ENCODE measurements at places on chromosomes 16 and 17.

GRCh38 chr16:47061204-47061603, 82.5 kb downstream of the NETO2 start:
- DNase-seq = no peak

DNA sequence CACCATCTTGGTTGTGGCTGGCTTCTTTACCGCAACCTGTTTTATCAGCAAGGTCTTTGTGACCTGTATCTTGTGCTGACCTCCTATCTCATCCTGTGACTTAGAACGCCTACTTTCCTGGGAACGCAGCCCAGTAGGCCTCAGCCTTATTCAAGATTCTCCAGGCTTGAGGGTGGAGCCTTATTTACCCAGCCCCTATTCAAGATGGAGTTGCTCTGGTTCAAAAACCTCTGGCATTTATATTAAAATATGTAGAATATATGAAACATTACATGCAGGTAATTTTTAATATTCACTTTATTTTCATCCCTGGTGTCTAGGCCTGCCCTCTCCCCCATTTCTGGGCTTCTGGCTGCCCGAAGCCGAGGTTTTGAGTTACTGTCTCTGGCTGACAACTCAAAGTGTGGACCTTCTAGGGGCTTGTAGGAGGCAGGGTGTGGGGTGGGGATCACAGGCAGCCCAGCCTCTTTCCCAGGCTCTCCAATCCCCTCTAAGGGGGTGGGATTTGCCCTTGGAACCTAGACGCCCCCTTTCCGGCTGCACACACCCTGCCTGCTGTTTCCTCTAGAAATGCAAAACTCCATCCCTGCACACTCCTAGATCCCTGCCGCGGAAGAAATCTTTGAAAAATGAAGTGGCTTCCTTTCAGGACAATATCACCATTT, 152.0 kb downstream of the KCNJ12 start:
- DNase-seq = no peak

GRCh38 chr16:4051591-4051990, 64.7 kb downstream of the ADCY9 start:
- DNase-seq = no peak

GRCh38 chr17:82120148-82120547, 22.1 kb upstream of the FASN start:
- no peak for DNase-seq

DNA sequence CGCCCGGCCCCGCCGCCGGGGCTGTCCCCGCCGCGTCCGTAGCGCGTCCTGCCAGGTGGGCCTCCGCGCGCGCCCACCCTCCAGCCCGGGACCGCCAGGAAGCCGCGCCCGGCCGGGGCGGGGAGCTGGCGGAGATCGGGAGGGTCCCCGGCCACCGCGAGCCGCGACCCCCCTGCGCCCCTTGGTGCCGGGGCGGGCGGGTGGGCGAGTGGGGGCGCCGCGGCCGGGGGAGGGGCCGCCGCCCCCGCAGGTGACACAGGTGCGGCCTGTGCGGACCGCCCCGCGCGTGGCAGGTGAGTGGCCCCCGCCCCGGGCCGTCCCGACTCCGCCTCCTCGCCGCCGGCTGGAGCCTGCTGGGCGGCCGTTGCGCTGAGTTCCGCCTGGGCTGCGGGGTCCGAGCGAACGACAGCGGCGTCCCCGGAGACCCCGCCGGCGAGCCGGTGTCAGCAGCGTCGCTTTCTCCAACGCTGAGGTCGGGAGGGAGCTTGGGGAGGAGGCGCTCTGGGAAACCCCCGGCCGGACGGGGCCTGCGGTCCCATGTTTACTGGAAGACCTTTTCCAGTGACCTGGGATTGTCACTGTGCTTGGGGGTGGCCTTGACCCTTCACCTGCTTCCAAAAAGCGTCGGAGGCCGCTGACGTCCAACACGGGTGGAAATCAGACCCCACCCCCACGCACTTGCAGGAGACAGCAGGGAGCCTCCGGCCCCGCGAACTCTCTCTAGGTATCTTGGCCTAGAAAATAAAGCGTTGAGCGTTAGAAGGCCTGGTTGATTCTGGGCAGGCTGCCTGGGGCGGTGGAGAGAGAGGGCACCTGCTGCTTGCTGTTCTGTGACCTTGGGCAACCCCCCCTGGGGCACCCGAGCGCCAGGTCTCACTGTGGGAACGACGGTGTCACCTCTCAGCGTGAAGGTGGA, 542 bp downstream of the KLHL36 start:
- DNase-seq = peak; percentile 93

- DNase-seq = peak; percentile 83
Measured at GRCh38 chr17:32006957-32007462, at the start of gene LRRC37B. Gene LRRC37B (plus strand): TSS chr17:32007383. CDS start chr17:32021393, 14,010 bp downstream.

GRCh38 chr16:87133112-87133850, 183.9 kb downstream of the C16orf95 start:
- no peak for DNase-seq

GRCh38 chr16:54938212-54939028, 7.8 kb downstream of the IRX5 start:
- DNase-seq = no peak

DNA sequence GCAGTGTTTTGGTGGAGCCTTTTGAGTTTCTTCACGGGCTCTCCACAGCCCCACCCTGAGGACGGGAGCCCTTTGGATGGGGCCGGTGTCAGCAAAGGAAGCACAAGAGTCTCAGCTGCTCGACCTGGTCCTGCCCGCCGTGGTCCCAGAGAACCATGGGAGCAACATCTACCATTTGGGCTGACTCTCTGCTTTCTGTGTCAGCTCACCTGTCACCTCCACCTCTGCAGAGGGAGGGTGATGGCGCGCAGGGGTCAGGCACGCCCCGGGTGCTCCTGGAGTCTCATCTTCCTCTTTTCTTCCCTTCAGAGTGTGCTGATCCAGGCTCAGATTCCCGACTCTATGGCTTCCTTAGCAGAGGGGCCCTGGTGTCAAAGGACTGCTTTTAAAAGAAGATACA, 171.7 kb downstream of the LAT start:
- no peak for DNase-seq

DNA sequence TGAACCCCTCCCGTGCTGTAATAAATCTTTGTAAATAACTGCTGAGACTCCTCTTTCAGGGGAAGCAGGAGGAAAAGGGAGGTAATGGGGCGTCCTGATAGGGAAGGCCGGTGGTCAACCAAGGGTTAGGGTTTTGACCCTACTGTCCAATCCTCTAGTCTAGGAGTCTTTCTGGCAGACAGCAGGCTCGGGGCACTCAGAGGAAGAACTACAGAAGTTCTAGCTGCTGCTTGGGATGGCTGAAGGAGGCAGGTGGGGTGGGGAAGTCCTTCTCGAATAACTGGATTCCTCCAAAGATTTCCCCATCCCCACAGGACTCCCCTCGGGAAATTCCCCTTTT, 387 bp upstream of the STARD3 start:
- DNase-seq = no peak

- no peak for DNase-seq
Measured at GRCh38 chr17:28182559-28182958, 136.4 kb upstream of the TMEM97 start.

DNA sequence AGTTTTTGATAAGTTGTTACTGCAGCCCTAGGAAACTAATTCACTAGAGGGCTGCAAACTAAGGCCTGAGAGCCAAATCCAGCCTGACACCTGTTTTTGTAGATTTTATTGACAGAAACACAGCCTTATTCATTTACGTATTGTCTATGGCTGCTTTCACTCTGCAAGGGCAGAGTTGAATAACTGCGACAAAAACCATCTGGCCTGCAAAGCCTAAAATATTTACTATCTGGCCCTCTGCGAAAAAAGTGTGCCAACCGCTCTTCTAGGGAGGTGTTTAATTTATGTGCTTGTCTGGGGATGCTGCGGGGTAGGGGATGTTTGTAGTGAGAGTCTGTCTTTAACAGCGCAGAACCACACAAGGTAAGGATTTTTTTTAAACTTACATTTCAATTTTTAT, 165.0 kb upstream of the RBFOX1 start:
- DNase-seq = no peak

DNA sequence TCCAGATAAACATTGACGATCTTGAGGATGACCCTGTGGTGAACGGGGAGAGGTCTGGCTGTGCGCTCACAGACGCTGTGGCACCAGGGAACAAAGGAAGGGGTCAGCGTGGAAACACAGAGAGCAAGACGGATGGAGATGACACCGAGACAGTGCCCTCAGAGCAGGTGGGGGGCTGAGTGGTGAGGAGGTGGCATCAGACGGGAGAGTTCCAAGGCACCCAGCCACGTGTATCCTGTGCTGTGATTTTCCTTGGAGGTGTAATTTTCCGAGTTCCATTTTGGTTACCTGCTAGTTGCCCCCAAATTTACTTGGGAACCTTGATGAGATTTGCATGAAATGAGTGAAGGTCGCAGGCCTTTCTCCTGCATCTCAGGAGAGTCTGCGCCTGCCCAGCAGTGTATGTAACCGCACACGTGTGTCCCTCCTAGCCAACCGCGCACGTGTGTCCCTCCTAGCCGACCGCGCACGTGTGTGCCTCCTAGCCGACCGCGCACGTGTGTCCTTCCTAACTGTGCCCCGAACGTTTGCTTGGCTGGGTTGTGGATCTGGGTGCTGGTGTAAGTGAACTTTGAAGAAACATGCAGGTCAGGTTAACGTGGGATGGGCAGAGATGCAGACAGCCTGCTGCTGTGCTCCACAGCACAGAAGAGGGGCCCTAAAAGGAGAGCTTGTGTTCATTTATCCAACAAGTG, 10.1 kb downstream of the TCF25 start:
- DNase-seq = no peak

GRCh38 chr16:62974424-62974823, 938.2 kb upstream of the CDH8 start:
- no peak for DNase-seq

- no peak for DNase-seq
Measured at GRCh38 chr17:17467720-17468119, 9.1 kb upstream of the MED9 start.

DNA sequence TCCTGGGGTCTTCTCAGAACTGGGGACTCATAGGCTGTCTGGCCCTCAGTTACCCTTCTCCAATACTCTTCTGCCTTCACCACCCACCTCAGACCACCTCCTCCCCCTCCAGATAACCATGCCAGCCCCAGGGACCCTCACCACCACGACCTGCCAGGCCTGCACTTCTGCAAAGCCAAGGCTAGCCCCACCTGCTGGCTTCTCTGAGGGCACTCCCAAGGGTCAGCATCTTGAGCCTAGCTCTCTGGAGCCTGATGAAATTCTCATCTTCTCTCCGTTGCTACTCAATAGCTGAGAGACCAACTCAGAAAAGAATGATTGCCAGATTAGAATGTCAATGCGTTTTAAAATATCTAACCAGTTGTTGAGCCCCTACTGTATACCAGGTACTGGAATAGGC, 56.1 kb upstream of the LYRM9 start:
- DNase-seq = no peak
